ENCODE measurements at places on chromosomes 2 and 18.

- no peak for DNase-seq
Measured at GRCh38 chr18:55286257-55286825, 301.7 kb downstream of the TCF4 start.

GRCh38 chr2:142140434-142140845 lies 9.6 kb upstream of the LRP1B start:
- DNase-seq: no peak

GRCh38 chr2:46818141-46818621 lies 97.4 kb downstream of the MCFD2 start:
- no peak for DNase-seq

DNA sequence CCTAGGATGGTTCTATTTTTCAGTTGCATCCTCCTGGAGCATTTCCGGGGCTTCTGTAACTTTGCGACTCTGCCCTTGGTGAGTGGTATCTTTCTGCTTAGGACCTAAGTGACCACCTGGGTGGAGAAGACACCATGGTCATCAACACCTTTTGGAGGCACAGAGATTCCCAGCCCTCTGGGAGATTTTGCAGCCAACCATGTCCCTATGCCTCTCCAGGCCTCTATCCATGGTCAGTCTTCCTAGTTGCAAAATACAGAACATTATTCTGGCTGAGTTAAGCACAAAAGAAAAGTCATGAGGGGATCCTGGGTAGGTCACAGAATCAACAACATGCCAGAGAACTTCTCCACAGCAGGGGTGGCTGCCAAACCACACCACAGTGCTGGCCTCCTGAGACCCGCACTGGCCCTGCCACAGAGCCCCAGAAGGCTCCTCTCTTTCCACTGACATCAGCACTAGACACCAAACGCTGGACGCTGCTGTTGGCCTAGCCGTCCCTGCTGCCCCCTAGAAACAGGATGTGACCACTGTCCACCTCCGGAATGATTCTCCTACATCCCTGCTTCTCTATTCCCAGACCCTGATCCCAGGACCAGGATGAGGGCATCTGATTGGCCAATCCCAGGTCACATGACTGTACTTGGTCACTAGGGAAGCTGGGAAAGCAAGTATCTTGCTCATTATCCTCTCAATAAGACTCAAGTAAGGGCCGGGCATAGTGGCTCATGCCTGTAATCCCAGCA lies 47.7 kb downstream of the SMAD7 start:
- DNase-seq: no peak

DNA sequence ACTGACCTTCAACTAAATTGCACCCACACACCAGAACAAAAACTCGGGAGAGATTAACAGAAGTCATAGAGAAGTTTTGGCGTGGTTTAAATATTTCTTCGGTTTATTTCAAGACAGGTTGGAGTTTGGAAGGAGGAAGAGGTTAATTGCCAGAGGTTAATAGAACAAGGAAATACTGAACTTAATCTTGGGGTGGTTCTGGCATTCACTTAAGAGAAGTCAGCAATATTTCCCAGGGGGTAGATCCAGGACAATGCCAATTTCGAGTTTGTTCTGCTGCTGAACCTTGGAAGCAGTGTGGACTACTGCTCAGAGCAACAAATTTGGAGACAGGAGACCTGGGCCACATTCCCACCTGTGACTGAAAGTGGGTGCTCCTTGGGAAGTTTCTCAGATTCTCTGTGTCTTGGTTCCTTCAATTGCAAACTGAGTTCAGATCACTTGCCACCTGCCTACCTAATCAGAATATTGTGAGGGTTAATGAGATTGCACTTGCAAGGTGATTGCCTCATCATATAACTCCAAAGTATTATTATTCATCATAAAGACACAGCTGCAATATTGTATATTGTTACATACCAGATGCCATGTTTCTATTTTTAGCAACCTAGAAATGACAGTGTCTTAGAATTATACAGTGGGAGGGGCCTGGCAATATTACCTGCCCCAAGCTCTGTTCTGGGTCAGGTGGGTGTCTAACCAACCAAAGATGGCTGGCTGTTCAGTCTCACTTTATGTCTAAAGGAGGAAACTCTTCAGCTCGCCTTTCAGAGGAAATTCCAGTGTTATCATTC lies 217.4 kb downstream of the CDCA7 start:
- no peak for DNase-seq

DNA sequence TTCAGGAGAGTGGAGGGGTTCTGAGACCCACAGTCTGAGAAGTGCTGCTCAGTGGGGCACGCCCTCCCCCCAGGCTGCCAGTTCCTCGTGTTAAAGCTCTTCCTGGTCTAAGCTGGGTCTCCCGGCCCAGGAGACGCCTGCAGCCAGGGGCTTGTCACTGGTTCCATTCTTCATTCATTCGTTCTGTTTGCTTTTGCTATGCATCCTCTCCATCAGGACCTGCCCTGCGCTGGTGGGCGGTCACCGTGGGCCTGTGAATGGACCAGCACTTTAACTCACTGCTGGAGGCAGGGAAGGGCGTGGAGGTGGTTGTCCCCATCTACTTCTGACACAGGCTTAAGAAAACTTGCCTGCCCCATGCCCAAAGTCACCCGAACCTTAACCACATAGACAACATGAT lies 272.8 kb upstream of the HDAC4 start:
- no peak for DNase-seq

DNA sequence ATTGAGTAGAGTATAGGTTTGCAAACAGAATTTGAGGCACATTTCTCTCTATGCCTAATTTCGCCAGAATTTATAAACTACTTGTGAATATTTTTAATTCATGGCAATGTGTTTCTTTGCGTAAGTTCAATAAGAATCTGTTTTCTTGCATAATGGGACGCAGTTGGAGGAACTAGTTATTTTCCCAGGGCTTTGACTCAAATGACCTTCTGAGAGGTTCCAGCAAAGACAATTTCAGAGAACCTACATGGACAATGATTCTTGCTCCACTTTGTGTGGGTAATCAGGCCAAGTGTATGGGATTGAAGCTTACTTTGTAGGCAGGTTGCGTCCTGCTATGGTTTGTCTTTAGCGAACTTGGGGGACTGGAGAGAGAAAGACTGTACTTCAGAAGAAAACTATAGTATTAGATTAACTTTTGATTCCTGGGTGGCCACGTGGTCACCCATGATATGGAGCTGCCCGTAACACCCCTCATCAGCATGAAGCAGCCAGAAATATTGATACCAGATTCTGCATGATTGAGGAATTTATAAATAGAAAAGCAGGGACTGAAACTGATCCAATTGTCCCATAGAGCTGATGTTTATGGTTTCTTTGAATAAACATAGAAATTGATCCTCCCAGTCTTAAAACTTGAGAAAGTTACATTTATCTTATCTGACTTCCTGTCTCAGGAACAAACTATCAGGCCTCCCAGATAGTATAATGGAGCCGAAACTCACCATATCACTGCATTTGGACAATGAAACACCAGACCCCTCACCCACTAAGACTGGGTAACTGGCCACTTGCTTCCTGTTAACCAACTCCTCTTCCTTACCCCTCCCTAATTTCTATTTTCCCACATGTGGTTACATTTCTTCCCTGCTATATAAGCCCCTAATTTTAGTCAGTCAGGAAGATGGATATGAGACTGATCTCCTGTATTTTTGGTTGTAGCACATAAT lies 815.3 kb upstream of the HS6ST1 start:
- DNase-seq: no peak

DNA sequence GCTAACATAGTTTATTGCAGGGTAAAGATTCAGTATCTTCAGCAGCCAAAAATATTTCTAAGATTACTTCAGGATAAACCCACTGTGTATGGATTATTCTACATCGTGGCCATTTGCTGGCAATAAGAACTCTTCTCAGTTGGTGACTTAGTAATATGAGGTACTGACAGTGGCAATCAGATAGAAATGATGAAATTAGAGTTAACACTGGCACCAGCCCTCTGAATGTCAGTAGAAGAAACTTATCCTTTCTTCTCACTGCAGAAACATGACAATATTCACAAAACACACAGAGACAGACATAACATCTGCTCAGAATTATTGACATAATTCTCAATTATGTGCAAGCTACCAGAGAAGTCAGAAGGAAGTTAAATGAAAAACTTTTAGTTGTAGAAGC lies 246.3 kb upstream of the COL3A1 start:
- no peak for DNase-seq

- no peak for DNase-seq
Measured at GRCh38 chr2:212107014-212107413, 431.6 kb downstream of the ERBB4 start.

GRCh38 chr18:31156821-31157763 lies 5.6 kb downstream of the DSC1 start:
- no peak for DNase-seq

Data from BJ (cell line).